Activated CD8-positive, alpha-beta memory T cell treated with anti-CD3 and anti-CD28 coated beads, Interleukin-2, amount 10 ng/mL, durations not matched to agents 7 days and 5 days (primary cell): ENCODE measurements at places on chromosomes 5 and 9.

DNA sequence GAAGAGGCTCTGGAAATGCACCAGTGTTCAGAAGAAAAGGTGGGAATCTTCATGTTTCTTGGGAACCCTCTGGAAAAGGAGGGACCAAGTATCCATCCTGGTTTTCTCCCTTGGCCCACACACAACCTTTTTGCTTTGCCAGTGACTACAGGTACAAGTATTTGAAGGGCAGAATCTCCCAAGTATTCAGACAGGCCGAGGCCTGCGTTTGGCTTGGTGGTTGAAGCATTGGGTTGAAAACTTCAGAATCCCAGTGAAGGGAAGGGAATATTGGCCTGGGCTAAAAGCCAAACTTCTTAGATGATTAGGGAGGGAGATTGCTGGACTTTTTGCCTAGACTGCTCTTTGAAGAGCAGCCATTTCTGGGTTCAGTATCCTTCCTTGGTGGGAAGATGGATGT, 71.9 kb downstream of the UBAP1 start:
- DNase-seq: no peak

DNA sequence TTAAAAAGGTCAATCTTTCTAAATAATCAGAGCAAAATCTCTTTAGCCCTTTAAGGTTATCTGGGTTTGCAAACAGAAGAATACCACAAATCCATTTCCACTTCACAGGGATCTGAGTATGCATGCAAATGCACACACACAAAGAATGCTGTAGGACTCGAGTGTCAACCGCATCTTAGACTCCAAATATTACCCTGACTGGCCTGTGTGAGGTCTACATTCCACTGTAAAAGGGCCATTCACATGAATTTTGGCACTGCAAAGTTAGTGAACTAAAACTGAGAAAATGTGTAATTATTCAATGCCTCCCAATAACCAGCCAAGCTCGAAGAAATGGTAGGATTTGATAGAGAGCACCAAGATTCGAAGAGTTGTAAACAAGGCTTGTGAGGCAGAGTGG, 199.9 kb downstream of the AGTPBP1 start:
- no peak for DNase-seq

- DNase-seq: no peak
These were observed 73.2 kb downstream of the SH3PXD2B start for GRCh38 chr5:172380987-172381643.

GRCh38 chr5:57362951-57363350, 119.7 kb downstream of the ACTBL2 start:
- no peak for DNase-seq

DNA sequence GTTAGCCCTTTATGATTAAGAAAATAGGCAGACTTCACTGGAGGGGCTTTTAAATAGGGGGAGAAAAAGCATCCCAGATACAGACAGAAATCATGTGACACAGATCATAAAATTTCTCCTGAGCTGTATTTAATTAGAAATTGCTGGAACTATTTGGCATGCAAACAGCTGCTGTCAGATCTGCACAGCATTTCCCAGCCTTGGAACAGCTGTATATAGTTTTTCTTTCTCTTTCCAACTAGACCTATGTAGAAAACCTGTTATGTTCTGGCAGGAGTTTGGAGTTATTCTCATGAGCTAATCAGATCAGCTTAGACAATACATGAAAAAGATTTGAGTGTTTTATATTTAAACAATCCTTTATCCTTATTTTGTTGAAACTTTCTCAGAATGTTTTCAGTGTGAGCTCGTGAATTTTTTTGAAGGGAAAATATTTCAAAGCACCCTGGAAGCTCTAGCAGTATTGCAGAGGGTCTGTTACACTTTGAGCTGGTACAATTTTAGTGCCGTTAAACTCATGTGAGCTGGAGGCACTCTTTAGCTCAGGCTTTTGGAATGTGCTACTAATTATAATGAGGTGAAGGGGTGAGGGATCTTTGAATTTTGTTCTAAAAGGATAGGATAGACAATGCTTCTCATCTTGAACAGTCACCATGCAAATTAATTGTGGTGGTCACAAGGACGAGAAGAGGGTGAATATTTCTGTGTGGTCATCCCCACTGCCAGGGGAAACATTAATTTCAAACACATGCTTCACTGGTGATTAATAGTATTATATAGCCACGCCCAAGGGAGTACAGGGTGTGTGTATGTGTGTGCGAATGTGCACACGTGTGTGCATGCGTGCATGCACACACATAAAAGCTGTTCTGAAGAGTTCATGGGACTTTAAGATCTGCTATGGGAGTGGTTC, 239.4 kb upstream of the FBXL7 start:
- no peak for DNase-seq

DNA sequence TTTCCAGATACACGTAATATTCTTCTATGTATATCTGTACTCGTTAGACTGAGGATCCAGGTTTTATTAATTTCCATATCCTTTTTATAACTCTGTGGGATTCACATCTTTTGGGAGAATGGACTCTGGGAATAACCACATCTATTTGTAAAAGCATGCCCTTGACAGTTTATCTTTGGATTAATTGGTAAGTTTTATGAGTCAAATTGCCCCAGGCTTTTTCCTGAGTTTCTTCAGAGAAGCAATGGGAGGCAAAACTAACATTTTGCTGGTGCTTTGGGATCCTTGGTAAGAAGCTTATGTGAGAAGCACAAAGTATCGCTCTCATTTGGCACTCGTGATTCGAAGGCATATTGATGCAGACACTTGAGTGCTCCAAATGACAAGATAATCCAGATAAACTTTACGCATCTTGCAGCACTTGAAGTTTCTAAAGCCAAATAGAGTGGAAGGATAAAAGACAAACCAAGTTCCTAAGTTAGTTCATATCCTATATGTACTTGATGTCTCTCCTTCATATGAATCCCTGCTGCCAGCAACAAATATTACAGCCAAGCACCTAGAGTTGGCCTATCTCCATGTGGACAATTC, 324.7 kb downstream of the TLE4 start:
- DNase-seq: no peak

- no peak for DNase-seq
These were observed 72.5 kb downstream of the SEMA6A start for GRCh38 chr5:116502138-116502537.

GRCh38 chr5:145551714-145552113, 283.4 kb downstream of the PRELID2 start:
- DNase-seq: no peak

DNA sequence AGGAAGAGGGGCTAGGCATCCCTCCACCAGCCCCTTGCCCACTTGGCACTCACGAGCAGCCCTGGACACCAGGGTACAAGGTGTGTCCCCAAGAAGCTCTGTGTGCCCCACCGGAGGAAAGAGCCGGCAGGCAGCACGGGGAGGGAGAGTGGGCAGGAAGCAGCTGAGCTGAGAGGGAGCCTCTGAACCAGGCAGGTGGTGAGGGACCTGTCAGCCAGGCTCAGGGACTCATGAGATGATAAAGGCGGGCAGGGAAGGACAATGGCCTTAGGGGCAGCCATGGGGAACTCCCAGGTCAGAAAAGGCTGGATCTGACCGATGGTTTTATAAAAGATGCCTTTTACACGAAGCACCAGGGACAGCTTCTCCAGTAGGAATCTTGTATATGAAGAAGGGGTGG, 112.0 kb downstream of the VAV2 start:
- no peak for DNase-seq

- no peak for DNase-seq
These were observed 12.5 kb downstream of the C1QTNF2 start for GRCh38 chr5:160357861-160358411.

GRCh38 chr5:15441433-15442192, 58.4 kb upstream of the FBXL7 start:
- no peak for DNase-seq

GRCh38 chr5:59745415-59745863, 148.1 kb downstream of the PDE4D start:
- DNase-seq: no peak
